Left ventricle myocardium inferior (tissue), 1 donor: ENCODE measurements at places on chromosomes 16 and 17.

- no peak for DNase-seq
These were observed 48.8 kb downstream of the PITPNM3 start for GRCh38 chr17:6507535-6507934.

DNA sequence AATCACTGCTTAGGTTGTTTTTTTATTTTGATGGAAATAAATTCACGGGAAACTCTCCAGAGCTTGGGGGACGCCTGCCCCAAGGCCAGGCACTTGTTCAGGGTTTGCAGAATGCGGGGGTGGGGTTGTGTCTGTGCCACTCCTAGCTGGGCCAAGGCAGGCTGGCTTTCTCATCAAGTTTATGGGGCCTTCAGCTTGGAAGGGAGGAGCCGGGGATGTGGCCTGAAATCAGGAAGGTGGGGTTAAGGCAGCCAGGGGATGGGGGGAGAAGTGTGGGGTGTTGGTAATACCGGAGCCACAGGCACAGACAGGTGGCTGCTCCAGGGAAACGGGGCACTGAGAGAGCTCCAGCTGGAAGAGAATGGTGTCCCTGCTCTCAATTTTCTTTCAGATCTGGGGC, 1.7 kb upstream of the CHAD start:
- no peak for DNase-seq

- DNase-seq = no peak
These were observed 11.2 kb downstream of the CSNK1D start for GRCh38 chr17:82262344-82262743.

DNA sequence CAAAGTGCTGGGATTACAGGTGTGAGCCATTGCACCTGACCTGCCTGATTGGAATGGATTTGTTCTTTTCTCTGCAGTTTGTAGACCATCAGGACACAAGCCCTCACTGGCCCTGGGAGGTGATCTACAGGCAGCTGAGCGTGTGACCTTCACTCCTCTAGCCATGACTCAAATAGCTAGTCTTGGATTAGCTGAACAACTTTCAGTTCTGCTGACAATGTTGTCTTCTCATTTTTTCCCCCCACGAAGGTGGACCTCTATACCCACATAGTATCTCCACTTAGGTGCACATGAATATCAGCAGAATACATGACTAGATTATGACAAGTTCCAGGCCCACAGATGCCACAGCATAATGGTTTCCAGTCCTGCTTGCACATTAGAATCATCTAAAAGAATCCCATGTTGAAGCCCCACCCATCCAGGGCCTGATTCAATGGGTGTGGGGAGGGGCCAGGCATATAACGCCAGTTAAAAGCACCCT, 36.8 kb downstream of the HS3ST3B1 start:
- no peak for DNase-seq

DNA sequence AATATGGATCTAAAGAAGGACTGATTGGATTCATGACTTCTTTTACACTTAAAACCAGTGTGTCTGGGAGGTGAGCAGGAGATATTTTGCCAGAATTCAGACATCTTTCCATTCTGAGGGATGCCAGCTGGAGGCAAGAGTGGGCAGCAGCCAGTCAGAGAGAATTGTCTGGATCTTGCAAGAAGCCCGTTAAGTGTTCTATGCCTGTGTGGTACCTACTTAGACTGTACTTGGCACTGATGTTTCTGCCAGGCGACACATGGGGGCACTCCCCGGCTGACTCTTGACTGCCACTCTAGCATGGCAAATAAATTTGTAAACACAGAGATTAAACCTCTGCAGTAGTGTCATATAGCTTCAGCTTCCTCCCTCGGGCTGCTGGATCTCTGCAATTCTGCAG, 247.7 kb downstream of the UTP18 start:
- DNase-seq = no peak

DNA sequence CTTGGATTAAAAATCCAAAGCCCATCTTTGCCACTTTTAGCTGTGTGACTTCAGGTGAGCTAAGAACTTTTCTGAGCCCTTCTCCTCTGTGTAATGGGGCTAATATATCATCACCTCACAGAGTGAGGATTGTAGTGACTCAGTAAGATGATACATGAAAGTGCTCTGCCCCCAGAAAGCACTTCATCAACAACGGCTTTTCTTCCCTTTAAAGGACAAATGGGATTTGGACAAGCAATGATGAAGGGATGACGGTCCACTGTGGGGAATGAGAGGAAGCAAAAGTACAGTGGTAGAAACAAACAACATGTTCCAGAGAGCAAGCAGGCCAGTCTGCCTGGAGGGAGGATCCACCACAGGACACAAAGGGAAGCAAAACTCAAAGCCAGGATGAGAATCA, 14.3 kb upstream of the TMED6 start:
- no peak for DNase-seq
